Thyroid gland (tissue), 4 donors: ENCODE measurements at places on chromosomes 11 and 22. TPM values are rescaled to one million over a fixed set of nuclear protein-coding genes. Genes with fewer than 3 reads are reported as not detected.

GRCh38 chr11:29166306-29166705, 850.5 kb downstream of the KCNA4 start:
- DNase-seq: no peak

- DNase-seq: no peak
These were observed 75.1 kb downstream of the DBX1 start for GRCh38 chr11:20084921-20085814.

GRCh38 chr22:44037519-44038375, 13.6 kb downstream of the PARVB start:
- no peak for DNase-seq

Gene HINFP
- 36.2 TPM for total RNA-seq

Gene CREB3L1
- 0.88 TPM for total RNA-seq

Gene ACTN3
- not detected for total RNA-seq

Gene CHST1
- 26.4 TPM for total RNA-seq

- DNase-seq: no peak
These were observed 739 bp downstream of the CELSR1 start for GRCh38 chr22:46536537-46537224.

DNA sequence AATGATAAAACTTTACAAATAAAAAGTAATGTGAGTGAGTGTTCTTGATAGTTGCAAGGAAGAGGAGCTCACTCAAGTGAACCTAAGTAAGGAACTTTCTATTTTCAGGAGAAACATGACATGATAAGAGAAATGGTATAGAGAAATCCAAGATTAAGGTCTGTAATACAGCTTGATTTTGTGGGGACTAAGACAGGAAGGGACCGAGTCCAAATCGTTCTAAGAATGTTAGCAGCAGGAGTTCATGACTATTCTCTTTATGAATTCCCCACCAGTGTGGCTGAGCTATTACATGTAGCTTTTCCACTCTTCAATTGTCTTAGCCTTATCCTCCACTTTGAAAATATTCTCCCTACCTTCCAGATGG, 698.6 kb upstream of the ARHGAP42 start:
- no peak for DNase-seq

Gene TMEM191C
- total RNA-seq: 3.9 TPM

Gene PHF21B
- 8.9 TPM for total RNA-seq

DNA sequence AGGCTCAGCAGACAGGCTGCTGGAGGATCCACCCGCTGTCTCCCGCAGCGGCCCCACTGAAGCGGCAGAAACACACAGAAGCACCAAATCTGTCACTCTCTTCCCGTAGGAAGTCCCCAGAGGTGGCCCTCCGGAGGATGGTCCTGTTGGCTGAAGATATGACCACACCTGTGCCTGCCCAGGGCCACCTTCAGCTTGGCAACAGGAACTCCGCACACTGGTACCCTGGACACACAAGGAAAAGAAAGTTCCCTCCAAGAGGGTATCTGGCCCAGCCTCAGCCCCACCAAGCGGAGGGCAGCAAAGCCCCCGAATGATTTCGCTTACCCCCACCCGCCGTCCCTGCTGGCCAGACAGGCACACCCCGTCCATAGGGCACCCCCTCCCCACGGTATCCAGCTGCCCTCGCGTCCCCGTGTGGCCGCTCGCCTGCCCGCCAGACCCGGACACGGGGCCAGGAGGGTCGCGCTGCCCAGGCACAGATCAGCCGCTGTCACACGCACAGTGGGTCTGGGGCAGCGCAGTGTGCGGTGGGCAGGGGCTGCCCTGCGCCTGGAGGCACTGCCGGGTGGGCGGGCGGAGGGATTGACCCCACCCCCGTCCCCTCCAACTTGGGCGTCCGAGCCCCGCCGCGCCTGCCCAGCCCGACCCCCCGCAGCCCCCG, 7.0 kb downstream of the RASSF7 start:
- DNase-seq: no peak

Gene GVQW3
- total RNA-seq: 2.8 TPM

GRCh38 chr22:26525946-26526564, 13.8 kb upstream of the TFIP11 start:
- DNase-seq: no peak
